Spinal cord (tissue), 10 donors: ENCODE measurements at places on chromosomes 3 and 15. TPM values are rescaled to one million over a fixed set of nuclear protein-coding genes. Genes with fewer than 3 reads are reported as not detected.

GRCh38 chr3:36501616-36502015 is 121.3 kb downstream of the STAC start:
- DNase-seq, result no peak
- no peak overlapping the region for H3K27ac ChIP-seq
- no peak overlapping the region for H3K4me3 ChIP-seq
- no peaks in the 10 kb centered on the region for H3K36me3 ChIP-seq
- H3K4me1 ChIP-seq, result no peaks in the 10 kb centered on the region

DNA sequence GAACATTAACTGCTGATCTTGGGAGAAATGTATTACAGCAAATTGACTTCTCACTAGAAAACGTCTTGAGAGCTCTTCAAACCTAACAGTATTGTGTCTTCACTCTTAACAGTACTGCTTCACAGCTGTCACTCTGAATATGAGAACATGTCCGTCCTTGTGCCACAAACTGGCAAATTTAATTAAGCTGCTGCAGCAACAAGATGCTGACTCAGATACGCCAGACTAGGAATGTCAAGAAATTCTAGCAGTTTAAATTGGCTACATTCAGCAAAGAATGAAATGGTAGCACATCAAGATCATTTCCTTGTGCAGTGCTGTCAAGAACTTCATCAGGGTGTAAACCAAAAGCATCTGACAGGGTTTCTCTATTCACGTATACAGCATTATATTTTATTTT is 7.6 kb downstream of the ICE2 start:
- H3K4me3 ChIP-seq, result no peak overlapping the region
- no peaks in the 10 kb centered on the region for H3K4me1 ChIP-seq
- peaks cover 15% of the 10 kb centered on the region for H3K36me3 ChIP-seq
- H3K27me3 ChIP-seq, result no peaks in the 10 kb centered on the region

DNA sequence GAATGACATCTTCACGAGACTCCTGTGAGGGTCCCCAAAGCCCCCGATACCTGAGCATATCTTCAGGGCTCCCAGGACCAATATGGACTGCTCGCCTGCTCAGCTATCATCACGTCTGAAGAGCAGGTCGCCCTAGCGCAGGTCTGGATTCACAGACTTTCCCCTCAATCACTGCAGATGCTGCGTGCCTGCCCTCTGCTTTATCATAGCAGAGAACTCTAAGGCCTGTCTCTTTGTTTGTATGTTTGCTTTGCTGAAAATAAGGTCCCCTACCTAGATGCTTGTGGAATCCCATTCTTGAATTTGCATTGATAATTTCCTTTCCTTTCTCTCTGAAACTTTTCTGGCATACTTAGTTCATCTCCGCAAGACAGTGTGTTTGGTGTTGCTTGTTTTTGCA is 140.3 kb upstream of the NSMCE3 start:
- H3K4me1 ChIP-seq, result peaks cover 4% of the 10 kb centered on the region
- H3K36me3 ChIP-seq, result no peaks in the 10 kb centered on the region
- H3K4me3 ChIP-seq, result no peak overlapping the region
- H3K27ac ChIP-seq, result no peak overlapping the region
- H3K27me3 ChIP-seq, result no peaks in the 10 kb centered on the region

GRCh38 chr3:133457025-133457424 is 57.2 kb downstream of the BFSP2 start:
- peaks cover 3% of the 10 kb centered on the region for H3K4me1 ChIP-seq
- H3K27ac ChIP-seq, result no peak overlapping the region
- DNase-seq, result no peak
- H3K27me3 ChIP-seq, result no peaks in the 10 kb centered on the region
- no peak overlapping the region for H3K4me3 ChIP-seq

GRCh38 chr3:49703443-49703927 is 14.1 kb downstream of the RNF123 start:
- H3K4me3 ChIP-seq, result no peak overlapping the region
- peaks cover 3% of the 10 kb centered on the region for H3K4me1 ChIP-seq
- H3K27me3 ChIP-seq, result no peaks in the 10 kb centered on the region
- DNase-seq, result no peak
- H3K27ac ChIP-seq, result no peak overlapping the region
- peaks cover 97% of the 10 kb centered on the region for H3K36me3 ChIP-seq

DNA sequence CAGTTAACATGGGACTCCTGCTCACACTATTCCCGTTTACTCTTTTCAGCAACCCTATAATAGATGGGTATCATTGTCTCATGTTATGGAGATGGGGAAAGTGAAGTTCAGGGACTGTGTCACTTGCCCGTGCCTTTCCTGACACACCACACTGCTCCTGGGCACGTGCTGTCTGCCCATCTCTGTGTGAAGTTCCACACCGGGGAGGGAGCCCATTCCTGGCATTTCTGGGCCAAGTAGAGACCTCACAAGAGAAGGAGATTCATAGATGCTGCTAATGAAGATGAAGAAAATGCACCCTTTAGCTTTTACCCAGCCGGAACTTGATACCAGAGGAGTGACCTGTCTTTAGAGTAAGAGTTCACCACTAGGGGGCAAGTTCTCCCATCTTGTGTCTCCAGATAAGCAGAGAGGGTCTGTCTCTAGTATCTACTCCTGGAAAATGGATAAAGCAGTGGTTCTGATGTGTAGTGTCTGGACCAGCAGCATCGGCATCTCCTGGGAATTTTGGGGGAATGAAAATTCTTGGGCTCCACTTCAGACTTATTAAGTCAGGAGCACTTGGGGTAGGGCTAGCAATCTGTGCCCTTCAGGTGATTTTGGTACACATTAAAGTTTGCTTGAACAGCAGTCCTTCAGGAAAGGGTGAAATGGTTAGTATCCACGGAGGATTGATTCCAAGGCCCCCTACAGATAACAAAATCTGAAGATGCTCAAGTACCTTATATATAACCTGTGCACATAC is 2.0 kb upstream of the TOPBP1 start:
- H3K36me3 ChIP-seq, result no peaks in the 10 kb centered on the region
- DNase-seq, result peak; percentile 70
- no peak overlapping the region for H3K27ac ChIP-seq
- no peaks in the 10 kb centered on the region for H3K27me3 ChIP-seq

- no peak overlapping the region for H3K4me3 ChIP-seq
- H3K36me3 ChIP-seq, result peaks cover 2% of the 10 kb centered on the region
- H3K27ac ChIP-seq, result no peak overlapping the region
- DNase-seq, result no peak
- H3K4me1 ChIP-seq, result peaks cover 3% of the 10 kb centered on the region
Observed at GRCh38 chr3:196654735-196655090, 15.2 kb downstream of the NRROS start.

- H3K36me3 ChIP-seq, result peaks cover 17% of the 10 kb centered on the region
- H3K27ac ChIP-seq, result no peak overlapping the region
- no peak for DNase-seq
- H3K27me3 ChIP-seq, result no peaks in the 10 kb centered on the region
- no peak overlapping the region for H3K4me3 ChIP-seq
Observed at GRCh38 chr3:126891141-126891540, 91.8 kb upstream of the PLXNA1 start.

- peak; percentile 11 for DNase-seq
- no peak overlapping the region for H3K4me3 ChIP-seq
Observed at GRCh38 chr3:82386647-82387046, 625.2 kb upstream of the GBE1 start.

- H3K4me1 ChIP-seq, result no peaks in the 10 kb centered on the region
- no peaks in the 10 kb centered on the region for H3K36me3 ChIP-seq
- no peaks in the 10 kb centered on the region for H3K27me3 ChIP-seq
- no peak overlapping the region for H3K27ac ChIP-seq
- no peak overlapping the region for H3K4me3 ChIP-seq
- no peak for DNase-seq
Observed at GRCh38 chr3:39801216-39801615, 8.2 kb upstream of the MYRIP start.

- DNase-seq, result no peak
- no peaks in the 10 kb centered on the region for H3K36me3 ChIP-seq
- H3K27ac ChIP-seq, result peak overlapping the region; percentile 4
Observed at GRCh38 chr15:85614059-85614458, 180.7 kb downstream of the KLHL25 start.

- no peaks in the 10 kb centered on the region for H3K27me3 ChIP-seq
- DNase-seq, result no peak
- peaks cover 8% of the 10 kb centered on the region for H3K4me1 ChIP-seq
Observed at GRCh38 chr3:66582721-66583423, 82.0 kb upstream of the LRIG1 start.

DNA sequence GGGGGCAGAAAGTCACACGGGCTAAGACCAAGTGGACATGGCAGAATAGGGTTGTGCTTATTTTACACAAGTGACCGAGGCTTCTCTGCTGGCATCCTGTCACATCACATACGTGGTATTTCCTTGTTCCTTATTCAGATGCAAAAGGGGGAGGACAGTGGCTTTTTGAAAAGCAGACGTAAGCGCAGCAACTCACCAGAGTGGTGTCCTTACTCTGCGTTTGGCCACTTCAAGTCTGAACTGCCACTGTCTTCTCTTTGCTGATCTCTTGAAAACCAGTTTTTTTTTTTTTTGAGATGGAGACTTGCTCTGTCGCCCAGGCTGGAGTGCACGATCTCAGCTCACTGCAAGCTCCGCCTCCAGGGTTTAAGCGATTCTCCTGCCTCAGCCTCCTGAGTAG is 113.2 kb downstream of the SOX2 start:
- no peaks in the 10 kb centered on the region for H3K27me3 ChIP-seq
- H3K27ac ChIP-seq, result no peak overlapping the region
- no peak for DNase-seq
- no peaks in the 10 kb centered on the region for H3K4me1 ChIP-seq
- no peaks in the 10 kb centered on the region for H3K36me3 ChIP-seq

GRCh38 chr3:45547764-45548680 is 46.5 kb upstream of the LIMD1 start:
- no peak overlapping the region for H3K4me3 ChIP-seq
- no peak overlapping the region for H3K27ac ChIP-seq
- DNase-seq, result no peak
- peaks cover 16% of the 10 kb centered on the region for H3K36me3 ChIP-seq
- no peaks in the 10 kb centered on the region for H3K27me3 ChIP-seq
- H3K4me1 ChIP-seq, result peaks cover 34% of the 10 kb centered on the region

- no peaks in the 10 kb centered on the region for H3K4me1 ChIP-seq
- H3K27ac ChIP-seq, result no peak overlapping the region
- no peak overlapping the region for H3K4me3 ChIP-seq
- no peaks in the 10 kb centered on the region for H3K36me3 ChIP-seq
Observed at GRCh38 chr3:152100491-152101132, 168.1 kb upstream of the MBNL1 start.

DNA sequence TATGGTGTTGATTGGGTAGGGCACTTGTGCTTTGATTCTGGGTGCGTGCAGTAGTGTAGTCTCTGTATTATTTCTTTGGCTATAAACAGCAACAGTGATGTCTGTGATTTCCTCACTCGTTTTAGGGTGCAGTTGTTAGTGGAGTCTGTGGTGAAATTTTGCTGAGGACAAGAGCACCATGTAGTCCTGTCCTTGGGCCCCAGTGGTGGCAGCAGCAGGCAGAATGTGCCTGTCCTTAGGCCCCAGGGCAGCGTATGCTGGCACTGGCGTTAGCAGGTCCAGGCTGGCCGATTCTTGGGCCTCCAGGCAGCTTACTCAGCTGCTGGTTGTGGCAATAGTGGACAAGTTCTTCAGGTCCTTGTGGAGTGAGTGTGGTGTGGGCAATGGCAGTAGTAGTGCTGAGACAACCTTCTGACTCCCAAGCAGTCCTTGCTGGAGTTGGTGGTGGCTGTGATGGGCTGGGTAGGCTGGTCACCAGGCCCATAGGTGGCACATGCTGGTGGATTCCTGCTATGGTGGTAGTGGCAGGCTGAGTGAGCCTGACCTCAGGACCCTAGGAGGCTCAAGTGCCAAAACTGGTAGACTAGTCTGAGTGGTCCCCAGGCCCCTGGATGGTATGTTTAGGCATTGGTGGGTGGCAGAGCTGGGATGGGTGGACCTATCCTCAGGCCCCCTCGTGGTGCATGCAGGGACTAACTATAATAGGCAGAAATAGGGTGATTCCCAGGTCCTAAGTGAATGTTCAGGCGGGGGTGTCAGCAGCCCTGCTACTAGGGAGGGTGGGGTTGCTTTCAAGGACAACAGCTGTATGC is 56.3 kb downstream of the TNFAIP8L3 start:
- no peak overlapping the region for H3K4me3 ChIP-seq
- H3K4me1 ChIP-seq, result no peaks in the 10 kb centered on the region
- no peaks in the 10 kb centered on the region for H3K36me3 ChIP-seq
- no peaks in the 10 kb centered on the region for H3K27me3 ChIP-seq
- DNase-seq, result no peak

- no peak overlapping the region for H3K27ac ChIP-seq
- DNase-seq, result no peak
- no peaks in the 10 kb centered on the region for H3K27me3 ChIP-seq
Observed at GRCh38 chr3:111173328-111173900, 101.8 kb downstream of the NECTIN3 start.

- H3K27ac ChIP-seq, result no peak overlapping the region
- H3K4me1 ChIP-seq, result no peaks in the 10 kb centered on the region
- no peak overlapping the region for H3K4me3 ChIP-seq
- H3K27me3 ChIP-seq, result peaks cover 6% of the 10 kb centered on the region
- H3K36me3 ChIP-seq, result peaks cover 21% of the 10 kb centered on the region
Observed at GRCh38 chr3:126414406-126414805, 19.7 kb downstream of the CFAP100 start.

DNA sequence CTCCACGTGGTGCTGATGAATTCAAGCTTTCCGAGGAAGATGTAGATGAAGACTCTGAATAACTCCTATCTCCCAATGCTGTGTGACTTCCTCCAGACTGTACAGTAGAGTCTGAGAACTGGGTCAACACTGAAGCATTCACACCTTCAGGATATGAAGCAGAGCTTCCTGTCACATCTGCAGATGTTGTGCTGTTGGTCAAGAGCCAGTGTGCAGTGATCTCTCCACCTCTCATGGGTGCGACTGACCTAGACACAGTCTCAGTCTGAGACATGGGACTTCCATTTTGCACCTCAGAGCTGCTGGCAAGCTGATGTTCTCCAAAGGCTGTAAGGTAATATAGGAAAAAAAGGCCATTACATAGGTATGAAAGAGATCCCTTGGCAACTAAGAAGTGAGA is 36.5 kb downstream of the HEG1 start:
- H3K36me3 ChIP-seq, result peaks cover 5% of the 10 kb centered on the region
- no peak for DNase-seq
- no peak overlapping the region for H3K4me3 ChIP-seq
- no peaks in the 10 kb centered on the region for H3K4me1 ChIP-seq

GRCh38 chr3:159488602-159489001 is 500.0 kb upstream of the IL12A start:
- H3K27me3 ChIP-seq, result no peaks in the 10 kb centered on the region
- H3K4me3 ChIP-seq, result no peak overlapping the region
- H3K36me3 ChIP-seq, result no peaks in the 10 kb centered on the region

GRCh38 chr15:70301396-70301795 is 203.7 kb upstream of the TLE3 start:
- DNase-seq, result no peak
- H3K36me3 ChIP-seq, result no peaks in the 10 kb centered on the region
- H3K27ac ChIP-seq, result no peak overlapping the region
- H3K27me3 ChIP-seq, result no peaks in the 10 kb centered on the region

GRCh38 chr15:68655686-68656437 is 77.1 kb downstream of the CORO2B start:
- peak overlapping the region; percentile 83 for H3K27ac ChIP-seq
- no peaks in the 10 kb centered on the region for H3K27me3 ChIP-seq
- no peak for DNase-seq
- peaks cover 57% of the 10 kb centered on the region for H3K4me1 ChIP-seq
- peaks cover 6% of the 10 kb centered on the region for H3K36me3 ChIP-seq

TSC22D2 gene
- polyA plus RNA-seq, result 34.6 TPM

SPPL2A gene
- polyA plus RNA-seq, result 41.5 TPM

RHOV gene
- 9.3 TPM for polyA plus RNA-seq

TICRR gene
- 6.6 TPM for polyA plus RNA-seq

PLCD1 gene
- polyA plus RNA-seq, result 27.9 TPM

ZDHHC23 gene
- 6.2 TPM for polyA plus RNA-seq

TUSC7 gene
- not detected for polyA plus RNA-seq

CCR3 gene
- not detected for polyA plus RNA-seq

GOLGA6A gene
- polyA plus RNA-seq, result 0.21 TPM

GPR15 gene
- polyA plus RNA-seq, result not detected

DLG1 gene
- 62.7 TPM for polyA plus RNA-seq

ZNF619 gene
- polyA plus RNA-seq, result 5.4 TPM

SLC24A5 gene
- polyA plus RNA-seq, result 0.84 TPM
